C1 segment of cervical spinal cord (tissue), 14 donors: ENCODE measurements at places on chromosomes 6 and 20.

DNA sequence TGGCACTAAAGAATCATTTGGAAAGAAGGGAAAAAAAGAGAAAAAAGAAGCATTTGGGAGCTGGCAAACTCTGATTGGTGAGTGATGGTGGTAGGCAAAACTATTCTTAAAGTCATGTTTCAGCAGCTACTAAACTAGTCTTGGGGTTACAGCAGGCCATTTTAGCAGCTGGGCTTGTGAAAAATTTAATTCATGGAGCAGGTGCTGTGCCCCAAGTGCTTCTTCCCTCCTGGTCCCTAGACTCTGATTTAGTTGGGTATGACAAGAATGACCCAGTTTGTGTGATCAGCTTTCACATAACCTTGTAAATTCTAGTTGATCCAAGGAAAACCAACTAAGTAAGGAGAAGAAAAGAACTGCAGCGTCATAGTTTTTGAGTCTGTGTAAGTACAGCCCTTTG lies 1.1 kb upstream of the ASIP start:
- DNase-seq, result no peak

- DNase-seq, result no peak
Measured at GRCh38 chr6:14889188-14889587, 356.7 kb upstream of the JARID2 start.

DNA sequence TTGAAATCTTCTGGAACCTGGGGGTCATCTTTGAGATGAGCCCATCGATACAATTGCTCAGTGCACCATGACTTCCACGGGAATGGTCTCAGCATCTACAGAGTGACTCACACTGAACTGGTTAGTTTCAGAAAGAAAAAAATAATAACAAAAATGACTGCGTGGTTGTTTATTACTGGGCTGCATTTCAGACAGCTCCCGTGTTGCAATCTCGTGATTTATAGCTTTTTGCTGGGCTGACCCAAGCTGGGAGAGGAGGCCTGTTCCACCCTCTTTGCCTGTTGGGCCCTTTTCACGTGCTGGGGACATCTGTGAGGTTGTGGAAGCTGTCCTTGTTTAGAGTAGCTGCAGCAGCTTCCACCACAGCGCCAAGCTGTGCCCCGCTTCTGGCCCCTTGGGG lies 225.5 kb downstream of the BMP7 start:
- DNase-seq, result no peak

GRCh38 chr6:38034274-38034914 lies 214.9 kb downstream of the ZFAND3 start:
- no peak for DNase-seq

- no peak for DNase-seq
Measured at GRCh38 chr6:140979642-140980091, 1153.1 kb upstream of the GJE1 start.

- DNase-seq, result no peak
Measured at GRCh38 chr20:2093159-2093781, 8.4 kb upstream of the STK35 start.

GRCh38 chr6:44245391-44245911 lies 1.4 kb upstream of the HSP90AB1 start:
- DNase-seq, result no peak

DNA sequence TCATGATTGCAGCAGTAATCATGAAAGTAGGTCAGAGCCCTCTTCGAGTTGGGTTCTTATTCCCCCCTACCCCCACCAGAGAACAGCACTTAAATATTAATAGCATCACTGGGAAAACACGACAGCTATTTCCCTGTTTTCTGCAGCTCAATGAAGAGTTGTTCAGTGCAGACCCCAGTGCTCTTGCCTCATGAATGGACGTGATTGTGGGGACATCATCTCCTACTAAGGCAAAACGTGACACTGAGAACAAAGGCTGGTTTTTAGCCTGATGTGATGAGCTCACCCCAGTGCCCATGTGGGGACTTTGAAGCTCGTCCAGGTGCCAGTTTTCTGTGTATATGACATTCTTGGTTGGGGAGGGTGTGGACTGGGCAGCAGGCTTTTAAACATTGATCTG lies 105.9 kb downstream of the SLC35F1 start:
- peak; percentile 14 for DNase-seq

DNA sequence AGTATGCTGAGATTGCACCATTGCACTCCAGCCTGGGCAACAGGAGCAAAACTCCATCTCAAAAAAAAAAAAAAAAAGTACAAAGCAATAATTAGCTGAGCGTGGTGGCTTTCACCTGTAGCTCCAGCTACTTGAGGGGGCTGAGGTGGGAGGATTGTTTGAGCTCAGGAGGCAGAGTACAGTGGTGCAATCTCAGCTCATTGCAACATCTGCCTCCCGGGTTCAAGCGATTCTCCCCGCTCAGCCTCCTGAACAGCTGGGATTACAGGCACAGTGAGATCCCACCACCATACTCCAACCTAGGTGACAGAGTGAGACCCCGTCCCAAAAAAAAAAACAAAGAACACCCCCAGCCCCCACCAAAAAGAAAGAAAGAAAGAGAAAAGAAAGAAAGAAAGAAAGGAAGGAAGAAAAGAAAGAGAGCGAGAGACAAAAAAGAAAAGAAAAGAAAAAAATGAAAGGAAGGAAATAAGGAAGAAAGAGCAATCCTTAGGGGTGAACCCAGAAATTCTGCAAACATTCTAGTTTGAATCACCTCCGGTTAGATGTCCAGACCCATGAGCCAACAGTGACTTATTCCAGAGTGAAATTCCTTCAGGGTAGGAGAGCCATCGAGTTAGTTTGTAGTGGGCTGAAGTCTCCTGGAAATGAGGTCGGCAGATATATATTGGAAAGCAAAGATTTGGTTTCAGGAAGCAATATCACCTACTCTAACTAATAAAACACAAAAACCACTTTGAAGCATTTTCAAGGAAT lies 3.2 kb upstream of the RIPOR3 start:
- no peak for DNase-seq

GRCh38 chr6:26155061-26155930 lies 68.1 kb downstream of the HFE start:
- DNase-seq, result no peak

DNA sequence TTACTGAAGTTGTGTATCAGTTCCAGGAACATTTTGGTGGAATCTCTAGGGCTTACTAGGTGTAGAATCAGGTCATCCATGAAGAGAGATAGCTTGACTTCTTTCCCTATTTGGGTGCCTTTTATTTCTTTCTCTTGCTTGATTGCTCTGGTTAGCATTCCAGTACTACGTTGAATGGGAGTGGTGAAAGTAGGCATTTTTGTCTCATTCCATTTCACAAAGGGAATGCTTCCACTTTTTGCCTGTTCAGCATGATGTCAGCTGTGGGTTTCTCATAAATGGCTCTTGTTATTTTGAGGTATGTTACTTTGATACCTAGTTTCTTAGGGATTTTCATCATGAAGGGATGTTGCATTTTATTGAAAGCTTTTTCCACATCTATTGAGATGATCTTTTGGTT lies 195.3 kb downstream of the MOXD1 start:
- DNase-seq, result no peak

DNA sequence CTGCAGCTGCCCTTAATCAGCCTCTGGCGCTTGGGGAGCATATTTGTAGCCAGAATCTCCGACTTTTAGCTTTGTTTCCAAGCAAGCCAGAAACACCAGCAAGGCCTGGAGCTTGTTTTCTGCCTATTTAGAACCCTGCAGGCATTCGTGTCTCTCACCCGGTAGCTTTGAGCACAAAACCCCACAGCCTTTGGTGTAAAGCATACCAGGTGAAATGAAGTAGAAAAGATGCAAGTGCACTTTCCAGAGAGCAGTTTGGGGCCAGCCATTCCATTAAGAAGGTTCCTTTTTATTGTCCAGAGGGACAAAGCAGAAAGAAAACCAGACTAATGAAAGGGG lies 736 bp downstream of the FAM217B start:
- DNase-seq, result no peak

DNA sequence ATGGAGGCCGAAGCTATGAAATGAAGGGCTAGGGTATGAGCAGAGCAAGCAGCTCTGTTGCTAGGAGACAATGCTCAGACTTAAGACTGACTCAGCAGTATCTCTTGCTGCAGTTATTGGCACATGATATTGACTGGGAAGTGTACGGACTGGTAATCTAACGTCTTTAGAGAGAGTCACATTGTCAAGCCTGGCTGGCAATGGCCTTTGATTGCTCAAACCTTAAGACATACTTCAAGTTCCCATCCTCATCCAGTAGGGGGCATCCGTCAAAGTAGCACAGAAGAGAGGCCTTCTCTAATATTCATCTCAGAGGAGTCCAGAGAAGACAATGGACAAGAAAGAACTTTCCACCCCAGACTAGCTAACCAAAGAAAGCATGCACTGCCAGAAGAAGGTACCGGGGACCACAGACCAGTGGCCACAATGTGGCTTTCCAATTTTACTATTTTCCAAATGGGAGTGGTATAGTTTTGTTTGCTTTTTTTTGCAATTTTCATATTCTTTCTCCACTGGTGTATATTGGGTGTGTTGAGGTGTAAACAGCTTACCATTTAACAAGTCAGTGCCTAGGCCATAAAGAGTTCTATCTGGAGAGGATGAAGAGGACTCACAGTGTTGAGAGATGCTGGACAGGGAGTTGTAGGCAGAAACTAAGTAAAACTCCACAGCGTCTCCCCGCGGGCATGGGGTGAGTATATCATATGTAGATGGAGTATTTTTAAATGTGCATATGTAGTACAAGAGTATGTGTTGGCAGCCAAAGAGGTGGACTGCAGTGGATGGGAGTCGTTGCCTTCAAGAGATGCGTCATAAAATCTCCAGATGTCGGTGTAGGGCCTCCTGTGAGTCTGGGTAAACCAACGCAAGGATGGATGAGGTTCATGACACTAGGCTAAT lies 36.7 kb downstream of the LRFN2 start:
- DNase-seq, result no peak

DNA sequence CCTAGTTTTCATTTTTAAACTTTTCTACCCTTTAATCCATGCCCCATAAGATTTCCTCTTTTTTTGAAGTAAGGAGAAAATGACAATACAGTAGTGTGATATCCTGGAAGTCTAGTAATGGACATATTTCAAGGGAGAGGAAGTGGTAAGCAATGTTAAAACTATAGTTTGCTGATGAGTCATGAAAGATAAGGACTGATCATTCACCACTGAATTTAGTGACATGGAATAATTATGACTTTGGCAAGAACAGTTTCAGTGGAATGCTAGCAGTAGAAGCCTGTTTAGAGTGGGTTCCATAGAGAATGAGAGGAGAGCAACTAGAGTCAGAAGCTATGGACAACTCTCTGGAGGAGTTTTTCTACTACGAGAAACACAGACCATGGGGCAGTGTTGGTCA lies 24.9 kb upstream of the SLC2A12 start:
- no peak for DNase-seq

DNA sequence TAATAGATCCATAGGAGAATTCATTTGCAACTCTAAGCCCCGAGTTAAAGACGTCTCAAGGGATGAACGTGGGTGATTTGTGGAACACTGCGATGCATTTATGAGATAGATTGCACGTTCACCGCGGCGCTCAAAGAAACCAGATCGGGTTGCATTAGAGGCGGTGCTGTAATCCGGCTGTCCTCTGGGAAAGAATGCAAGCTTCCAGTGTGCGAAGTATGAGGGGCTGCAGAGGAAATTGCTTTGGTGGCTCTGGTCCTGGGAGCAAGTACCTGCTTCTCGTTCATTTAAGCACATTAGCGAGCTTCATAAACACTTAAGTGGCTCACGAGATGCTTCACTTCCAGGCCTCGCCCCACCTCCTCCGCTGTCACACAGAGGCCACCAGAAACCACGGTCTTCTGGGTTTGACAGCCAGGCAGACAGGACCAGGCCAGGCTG lies 182.3 kb downstream of the CDH4 start:
- DNase-seq, result no peak

- DNase-seq, result no peak
Measured at GRCh38 chr6:37698264-37699137, 818 bp upstream of the MDGA1 start.

GRCh38 chr20:35888657-35889056 lies 65.6 kb downstream of the SCAND1 start:
- DNase-seq, result no peak

DNA sequence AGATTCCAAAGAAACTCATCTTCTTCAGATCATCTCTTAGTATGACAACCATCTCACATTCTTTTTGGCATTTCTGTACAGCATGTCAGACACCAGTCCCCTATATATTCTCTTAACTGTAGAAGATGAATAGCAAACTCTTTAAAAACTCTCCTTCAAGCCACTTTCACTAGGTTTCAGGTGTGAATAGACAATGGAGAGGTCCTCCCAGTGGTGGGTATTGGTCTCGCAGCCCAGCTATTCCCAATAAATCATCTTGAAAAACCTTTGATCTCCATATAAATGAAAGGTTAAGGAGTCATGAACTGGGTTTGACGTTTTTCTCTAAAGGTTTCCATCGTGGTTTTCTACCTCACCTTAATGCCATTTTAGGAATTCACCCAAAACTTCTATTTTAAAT lies 180.0 kb downstream of the GJA1 start:
- DNase-seq, result no peak

DNA sequence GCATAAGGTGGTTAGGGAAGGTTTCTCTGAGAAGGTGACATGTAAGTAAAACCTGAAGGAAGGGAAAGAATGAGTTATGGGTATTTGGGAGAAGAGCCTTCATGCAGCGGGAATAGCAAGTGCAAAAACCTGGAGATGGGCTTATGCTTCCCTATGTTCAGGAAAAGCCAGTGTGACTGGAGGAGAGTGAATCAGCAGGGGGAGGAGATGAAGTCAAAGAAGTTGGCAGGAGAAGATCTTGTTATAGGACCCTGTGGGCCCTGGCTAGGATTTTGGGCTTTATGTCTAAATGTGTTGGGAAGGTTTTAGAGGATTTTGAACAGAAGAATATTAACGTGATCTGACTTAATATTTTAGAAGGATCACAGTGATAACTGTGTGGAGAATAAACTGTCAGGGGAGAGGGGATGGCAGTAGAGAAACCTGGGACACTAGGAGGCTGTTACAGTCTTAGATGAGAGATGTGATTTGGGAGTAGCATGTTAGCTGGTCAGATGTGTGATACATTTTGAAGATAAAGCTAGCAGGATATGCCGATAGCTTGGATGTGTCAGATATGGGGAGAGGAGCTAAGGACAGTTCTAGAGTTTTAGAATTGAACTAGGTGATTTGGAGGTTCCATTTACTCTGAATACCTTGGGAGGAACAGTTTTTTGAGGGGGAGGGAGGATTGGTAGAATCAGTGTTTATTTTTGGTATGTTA lies 41.0 kb downstream of the PHF3 start:
- no peak for DNase-seq

DNA sequence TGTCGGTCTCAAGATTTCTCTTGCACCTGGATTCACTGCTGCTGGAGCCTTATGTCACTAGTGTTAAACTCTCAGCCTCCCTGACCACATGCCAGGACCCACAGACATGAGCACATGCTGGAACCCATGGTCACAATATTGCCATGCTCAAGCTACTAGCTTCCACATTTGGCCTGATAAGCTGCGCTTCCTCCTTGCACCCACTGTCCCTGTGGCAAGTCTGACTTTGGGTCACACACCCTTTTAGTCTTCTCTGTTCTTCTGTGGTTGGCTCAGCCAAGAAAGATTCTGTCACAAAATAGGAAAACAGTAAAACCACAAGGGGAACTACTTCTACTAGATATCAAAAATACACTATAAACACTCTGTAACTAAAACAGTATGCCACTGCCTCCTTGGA lies 68.9 kb upstream of the HDAC2 start:
- DNase-seq, result no peak
